Adrenal gland (tissue), 19 donors: ENCODE measurements at places on chromosomes 16 and 17.
A peak's percentile ranks its signal among the peaks of the same experiment; 100 is the strongest.

DNA sequence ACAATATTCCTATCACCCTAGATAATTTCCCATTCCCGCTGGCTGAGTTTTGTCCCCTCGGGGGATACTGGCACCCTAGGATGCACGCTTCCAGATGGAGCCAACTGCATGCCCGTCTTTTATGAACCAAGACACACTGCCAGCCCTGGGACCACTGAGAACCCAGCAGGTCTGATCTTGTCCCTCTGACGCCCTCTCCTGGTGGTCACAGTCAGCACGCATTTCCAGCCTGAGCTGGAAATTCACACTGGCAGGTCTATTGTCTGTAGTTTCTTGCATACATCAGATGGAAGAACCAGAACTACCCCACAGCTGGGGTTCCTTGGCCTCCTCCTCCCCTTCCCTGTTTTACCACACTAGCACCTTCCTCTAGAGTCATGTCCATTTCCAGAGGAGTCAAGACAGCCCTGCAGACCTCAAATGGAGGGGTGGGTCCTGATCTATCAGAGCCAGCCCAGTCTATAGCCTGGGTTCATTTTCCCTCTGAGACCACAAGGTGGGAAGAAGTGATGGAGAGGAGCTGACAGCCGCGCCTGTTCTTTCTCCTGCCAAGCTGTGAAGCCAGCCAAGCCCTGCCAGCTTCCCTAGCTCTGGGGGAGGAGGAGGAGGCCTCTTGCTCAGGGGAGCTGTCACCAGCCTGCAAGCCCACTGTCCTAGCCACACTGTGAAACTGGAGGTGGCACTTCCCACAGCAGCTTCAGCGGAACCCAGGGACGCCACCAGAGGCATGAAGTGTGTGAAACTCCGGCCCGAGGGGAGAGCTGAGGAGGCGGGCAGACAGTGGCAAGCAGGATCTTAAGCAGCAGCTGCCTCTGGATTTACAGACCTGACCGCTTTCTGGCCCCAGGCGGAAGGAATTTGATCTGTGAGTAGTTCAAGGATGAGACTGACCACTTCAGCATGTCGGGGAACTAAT, 29.3 kb downstream of the MXRA7 start:
- peak; percentile 92 for DNase-seq

DNA sequence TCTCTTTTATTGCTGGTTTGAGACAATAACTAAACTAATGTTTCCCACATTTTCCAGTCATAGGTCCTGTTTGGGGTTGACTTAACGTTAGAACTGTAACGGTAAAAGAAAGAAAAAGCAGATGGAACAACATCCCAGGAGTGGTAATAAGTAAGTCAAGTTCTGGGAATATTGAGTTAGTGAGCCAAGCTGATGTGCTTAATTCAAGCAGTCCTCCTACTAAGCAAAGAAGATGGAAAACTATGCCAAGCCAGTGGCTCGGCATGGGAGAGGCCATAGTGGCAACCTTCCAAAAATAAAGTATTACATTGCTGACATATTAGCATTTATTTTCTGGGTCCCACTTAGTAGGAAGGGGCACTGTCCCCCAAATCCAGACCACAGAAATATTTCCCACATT, 161.7 kb upstream of the CDH5 start:
- DNase-seq = no peak

DNA sequence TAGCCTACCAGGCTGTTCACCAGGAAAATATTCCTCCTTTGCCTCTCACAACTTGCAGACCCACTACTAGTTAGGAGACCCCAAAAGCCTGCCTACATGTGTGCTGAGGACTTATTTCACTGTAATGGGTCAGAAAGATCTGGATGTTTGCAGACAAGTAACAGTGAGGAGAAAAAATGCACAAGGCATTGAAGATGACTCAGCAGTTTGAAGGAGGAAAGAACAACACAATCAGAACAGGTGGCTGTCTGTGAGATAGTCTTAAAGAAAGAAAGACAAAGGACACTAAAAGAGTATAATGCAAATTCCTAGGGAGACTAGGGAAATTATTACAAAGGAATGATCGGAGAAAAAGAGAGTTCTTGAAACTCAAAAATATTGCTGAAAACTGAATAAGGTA, 69.0 kb downstream of the ANKFN1 start:
- no peak for DNase-seq

DNA sequence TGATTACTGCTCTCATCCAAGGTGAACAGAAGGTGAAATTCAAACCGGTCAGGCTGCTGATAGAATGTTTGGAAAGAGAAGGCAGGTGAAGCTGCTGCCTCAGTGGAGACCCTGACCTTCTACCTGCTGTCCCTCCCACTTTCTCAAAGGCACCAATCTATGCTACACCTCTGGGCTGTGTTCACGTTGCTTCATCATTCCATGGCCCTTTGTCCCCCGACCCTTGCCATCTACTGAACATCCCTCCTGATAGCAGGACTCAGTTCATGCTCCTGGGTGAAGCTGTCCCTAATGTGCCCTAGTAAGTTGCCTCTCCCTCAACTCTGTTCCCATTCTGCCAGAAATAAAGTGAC, 44.2 kb upstream of the SOX9 start:
- DNase-seq = no peak

GRCh38 chr16:51181503-51181811, 30.4 kb upstream of the SALL1 start:
- no peak for DNase-seq

DNA sequence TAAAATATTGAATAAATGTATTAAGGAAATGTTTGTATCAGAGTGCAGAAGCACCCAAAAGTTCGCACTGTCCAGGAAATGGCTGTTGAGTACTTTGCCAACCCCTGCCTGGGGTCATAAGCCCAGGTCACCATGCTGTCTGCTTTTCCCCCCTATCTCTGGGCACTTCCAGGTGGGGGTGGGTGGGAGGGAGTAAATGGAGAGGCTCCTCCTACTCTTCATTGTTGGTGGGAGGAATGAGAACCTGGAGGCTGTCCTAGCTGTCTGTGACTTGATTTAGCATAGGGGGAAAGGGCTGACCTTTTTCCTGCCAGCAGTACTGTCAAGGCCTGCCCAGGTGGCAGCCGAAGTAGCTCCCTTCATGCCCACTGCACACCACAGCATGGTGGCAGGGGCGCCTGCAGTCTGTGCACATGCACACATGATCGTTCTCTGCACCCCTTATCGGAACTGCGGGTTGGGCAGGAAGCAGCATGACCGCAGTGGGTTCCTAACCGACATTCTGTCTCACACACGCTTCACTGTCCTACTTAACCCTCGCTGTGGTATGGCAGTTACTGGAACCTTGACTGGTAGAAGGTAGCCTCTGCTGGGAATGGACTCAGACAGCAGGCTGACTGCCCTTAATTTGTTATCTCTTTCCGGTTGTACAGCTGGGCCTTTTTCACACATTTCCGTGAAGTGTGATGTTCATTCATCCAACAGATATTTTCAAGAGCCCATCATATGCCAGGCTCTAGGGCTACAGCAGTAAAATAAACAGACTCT, 41.5 kb downstream of the LDHD start:
- DNase-seq = no peak

- DNase-seq = peak; percentile 52
Observed at GRCh38 chr17:50559674-50560184, 786 bp upstream of the CACNA1G start.

DNA sequence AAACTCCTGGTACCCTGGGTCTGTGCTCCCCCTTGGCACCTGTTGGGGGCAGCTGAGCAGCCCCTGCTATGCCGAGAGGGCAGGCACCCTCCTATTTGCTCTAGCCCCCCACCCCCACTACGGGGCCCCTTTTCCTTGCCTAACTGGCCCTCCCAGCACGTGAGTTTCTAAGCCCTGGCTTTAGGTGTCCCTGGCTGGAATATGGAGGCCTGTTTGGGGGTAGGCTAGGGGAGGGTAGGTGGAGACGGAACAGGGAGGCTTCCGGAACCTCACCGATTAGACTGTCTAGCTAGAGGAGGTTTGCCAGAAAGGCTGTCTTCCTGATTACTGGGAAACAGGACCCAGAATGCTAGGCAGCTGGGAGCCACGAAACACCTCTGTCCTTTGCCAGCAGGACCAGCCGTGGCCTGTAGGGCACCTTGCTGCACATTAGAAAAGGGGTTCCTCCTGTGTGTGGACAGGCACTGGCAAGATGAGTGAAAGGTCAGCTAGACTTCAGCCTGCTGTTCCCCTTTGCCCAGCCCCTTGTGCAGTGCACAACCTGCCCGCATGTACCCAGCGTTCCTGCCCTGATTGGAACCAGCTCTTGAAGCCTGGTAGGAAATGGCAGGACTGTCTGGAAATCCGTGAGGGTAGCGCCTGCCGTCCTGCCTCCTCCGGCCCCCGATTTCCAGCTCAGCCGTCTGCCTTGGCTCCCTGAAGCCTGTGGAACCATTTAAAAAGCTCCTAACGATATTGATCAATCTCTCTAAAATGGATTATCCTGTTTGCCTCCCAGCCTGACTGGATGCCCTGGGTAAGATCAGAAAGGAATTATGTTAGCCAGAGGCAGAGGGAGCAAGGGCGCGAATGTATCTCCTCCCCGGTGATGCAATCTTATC, 83.4 kb upstream of the GSE1 start:
- no peak for DNase-seq

- no peak for DNase-seq
Observed at GRCh38 chr16:21130811-21131210, 19.8 kb downstream of the DNAH3 start.

DNA sequence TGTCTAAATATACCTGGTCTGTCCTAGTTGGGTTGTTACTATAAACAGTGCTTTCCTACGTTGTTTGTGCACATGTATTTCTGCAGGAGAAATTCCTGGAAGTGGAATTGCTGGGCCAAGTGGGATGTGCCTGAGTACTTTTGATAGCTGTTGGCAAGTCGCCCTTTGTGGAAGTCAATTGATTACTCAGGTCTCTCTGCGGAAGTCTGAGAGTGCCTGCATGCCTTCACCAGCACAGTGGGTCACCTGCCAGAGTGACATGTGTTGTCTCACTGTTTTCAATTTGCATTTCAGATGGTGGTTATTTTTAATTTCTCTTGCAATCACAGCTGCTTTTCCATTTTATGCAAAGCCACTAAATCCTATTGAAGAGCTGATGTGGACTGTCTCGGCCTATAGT, 2.3 kb upstream of the MVD start:
- DNase-seq = no peak

- DNase-seq = no peak
Observed at GRCh38 chr16:8953064-8953463, 10.6 kb downstream of the USP7 start.

GRCh38 chr16:14472357-14472756, 157.7 kb downstream of the PARN start:
- DNase-seq = no peak

DNA sequence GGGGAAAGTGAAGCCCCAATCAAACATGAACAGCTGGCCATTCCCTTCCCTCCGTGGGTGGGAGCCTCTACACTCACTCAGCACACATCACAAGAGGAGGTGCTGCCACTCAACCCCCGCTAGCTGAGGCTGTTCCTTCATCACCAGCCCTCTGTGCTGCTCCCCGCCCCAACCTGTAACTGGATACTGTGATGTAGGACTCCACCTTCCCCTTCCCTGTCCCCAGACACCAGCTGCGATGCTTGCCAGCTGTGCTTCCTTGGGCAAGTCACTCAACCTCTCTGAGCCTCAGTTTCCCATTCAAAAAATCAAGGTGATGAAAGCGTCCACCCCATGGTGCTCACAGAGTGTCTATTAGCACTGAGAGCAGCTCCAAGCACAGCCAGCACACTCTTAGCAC, 273.2 kb downstream of the MRTFB start:
- no peak for DNase-seq
